ENCODE measurements at places on chromosomes 16 and 17.

DNA sequence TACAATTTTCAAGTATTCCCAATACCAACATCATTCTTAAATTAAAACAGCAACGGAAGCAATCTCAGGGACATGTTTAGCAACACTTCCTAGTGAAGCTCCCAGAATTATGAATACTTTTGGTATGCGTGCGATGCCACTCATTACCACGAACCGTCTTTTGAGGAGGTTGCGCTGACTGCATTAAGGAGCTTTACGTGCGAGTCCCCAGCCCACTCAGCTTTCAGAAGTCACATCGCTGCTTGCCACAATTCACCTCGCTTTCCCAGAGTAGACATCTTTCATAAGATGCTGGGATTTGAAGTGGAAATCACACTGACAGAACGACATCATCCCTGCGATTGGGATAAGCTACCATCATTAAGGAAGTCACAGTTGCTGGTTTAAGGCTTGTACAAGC lies 441.6 kb upstream of the HSBP1 start:
- DNase-seq: no peak

- no peak for DNase-seq
Measured at GRCh38 chr17:958712-959451, 20.7 kb downstream of the NXN start.

- DNase-seq: no peak
Measured at GRCh38 chr17:30165147-30165546, 48.5 kb downstream of the NSRP1 start.

DNA sequence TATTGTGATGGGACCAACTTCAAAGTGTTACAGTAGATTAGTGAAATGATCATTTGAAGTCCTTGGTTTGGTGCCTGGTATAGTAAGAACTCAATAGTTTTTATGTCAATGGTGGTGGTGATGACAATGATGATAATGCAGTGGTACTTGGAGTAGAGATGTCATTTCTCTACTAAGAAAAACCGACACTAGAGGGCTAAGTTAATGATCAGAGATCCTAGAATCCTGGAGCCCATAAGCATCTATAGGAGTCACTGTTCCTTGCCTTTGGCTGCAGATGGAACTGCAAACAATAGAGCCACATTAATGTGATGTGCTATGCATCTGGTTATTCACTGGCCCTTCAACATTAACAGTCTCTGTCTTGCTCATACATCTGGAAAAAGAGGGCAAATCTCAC lies 103.8 kb downstream of the ANKFN1 start:
- no peak for DNase-seq

DNA sequence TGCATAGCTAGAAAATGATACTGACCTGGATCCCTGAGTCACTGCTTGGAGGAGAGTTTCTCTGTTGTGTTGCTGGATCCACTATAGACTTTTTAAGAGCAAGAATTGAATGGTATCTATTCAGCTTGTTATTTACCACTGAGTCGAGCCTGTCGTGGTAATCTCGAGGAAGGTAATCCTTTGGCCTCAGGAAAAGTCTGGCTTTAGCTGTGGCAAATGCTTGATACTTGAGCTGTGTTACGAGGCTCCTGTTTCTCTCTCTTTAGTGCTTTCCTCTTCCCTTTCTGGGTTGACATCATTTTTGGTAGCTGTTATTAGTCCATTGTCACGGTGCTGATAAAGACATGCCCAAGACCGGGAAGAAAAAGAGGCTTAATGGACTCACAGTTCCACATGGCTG lies 314.3 kb downstream of the SNX29 start:
- DNase-seq: no peak

DNA sequence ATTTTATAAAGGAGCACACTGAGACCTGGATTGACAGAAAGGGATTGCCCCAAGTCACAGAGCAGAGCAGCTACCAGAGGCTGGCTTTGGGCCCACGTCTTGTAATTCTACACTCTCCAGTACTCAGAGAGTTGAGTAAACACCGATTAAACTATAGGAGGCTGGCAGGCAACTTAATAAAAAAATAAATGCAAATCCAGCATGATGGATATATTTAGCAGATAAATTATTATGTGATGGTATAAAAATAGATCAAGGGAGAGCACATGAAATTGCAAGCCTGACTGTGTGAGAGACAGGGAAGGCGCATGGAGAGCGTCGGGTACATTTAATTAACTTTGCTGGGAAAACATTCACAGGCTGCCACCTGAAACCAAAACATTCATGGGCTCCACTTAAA lies 87.7 kb upstream of the CCL2 start:
- no peak for DNase-seq

GRCh38 chr16:57405097-57405496 lies 530 bp downstream of the CCL17 start:
- DNase-seq: no peak

DNA sequence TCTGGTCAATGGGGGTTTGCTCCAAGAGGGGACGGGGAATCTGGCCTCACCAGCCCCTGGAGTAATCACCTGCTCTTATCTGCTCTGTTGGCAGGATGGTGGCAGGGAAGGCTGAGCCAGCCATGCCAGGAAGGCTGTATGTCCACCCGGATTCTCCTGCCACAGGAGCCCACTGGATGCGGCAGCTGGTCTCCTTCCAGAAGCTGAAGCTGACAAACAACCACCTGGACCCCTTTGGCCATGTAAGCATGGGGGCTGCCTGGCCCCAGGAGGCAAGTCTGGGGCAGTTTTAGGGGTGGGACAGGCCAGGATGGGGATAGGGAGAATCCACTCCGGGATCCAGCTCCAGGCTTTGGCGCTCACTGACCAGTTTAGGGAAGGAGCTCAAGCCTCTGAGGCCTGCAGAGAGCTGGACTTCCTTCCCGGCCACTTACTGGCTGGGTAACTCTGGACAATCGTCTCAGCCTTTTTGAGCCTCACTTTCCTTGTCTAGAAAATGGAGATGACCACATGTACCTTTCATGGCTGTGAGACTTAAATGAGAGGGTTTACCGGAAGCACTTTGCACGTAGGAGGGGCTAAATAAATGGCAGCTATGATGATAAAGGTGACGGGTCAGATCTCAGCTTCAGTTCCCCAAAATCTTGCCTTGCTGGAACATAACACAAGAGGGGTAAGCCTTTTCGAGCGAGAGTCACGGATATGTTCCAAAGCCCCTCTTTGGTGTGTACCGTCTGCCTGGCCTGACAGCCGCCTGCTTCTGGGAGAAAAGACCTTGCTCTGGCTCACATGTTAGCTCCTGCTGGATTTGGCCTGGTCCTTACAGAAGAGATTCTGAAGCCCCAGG lies 15.4 kb downstream of the TBX4 start:
- DNase-seq: no peak

- no peak for DNase-seq
Measured at GRCh38 chr17:47172696-47173565, 16.2 kb downstream of the CDC27 start.

- no peak for DNase-seq
Measured at GRCh38 chr16:12941896-12942295, 40.5 kb downstream of the SHISA9 start.

DNA sequence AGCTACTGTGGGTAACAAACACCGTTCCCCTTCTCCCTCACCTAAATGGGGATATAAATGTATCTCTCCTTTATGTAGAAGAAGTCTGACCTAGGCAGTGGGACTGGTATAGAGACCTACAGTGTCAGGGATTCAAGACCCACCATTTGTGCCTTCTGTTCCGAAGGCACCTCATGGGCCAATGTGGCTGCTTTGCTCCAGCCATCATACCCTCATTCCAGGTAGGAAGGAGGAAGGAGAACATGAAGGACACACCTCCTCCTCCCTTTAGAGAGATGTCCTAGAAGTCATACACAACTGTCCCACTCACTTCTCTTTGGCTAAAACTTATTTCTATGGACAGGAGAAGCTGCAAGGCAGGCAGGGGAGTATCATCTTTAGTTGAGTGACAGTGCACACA lies 8.3 kb upstream of the CRISPLD2 start:
- no peak for DNase-seq

DNA sequence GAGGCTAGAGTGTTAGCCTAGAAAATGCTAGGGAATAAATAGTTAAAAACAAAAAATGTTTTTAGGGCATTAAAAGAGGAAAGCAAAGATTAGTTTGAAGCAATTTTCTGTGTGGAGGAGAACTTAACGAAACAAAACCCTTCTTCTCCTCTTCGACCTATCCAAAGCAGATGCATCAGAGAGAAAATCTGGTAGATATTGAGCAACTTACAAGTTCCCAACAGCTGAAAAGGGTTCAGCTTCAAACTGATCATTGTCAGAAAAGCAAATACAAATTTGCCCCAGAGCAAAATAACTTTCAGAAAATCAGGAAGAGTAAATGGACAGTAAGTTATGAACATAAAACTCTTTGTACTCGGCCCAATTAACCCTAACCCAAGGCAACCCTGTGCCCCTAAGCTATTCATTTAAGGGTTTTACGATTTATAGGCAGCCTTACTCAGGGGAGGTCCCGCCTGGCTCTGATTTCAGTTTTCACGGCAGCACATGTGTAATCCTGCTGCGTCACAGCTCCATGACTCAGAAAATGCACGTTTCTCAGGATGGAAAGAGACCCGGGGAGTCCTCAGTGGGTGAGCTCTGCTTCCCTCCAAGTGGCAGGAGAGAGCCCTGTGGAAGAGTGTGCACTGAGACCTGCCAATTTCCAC lies 405.7 kb upstream of the SALL1 start:
- no peak for DNase-seq

DNA sequence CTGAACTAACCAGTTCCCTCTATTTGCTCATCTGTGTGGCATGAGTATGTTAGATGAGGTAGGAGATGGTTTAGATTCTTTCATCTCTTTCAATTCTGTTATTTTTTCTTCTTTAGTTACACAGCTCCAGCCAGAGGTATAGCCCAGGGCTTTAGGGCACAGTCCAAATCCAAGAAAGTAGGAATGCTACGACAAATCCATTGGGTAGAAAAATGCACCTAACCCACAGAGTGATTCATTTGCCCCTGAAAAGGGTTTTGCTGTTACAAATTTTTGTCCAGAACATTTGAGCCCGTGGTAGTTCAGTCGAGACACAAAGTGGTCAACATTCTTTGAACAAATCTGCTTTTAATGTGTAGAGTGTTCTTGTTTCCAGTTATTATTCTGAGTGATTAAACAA lies 250.7 kb downstream of the HS3ST3A1 start:
- DNase-seq: no peak

- DNase-seq: no peak
Measured at GRCh38 chr17:14329900-14330491, 29.1 kb downstream of the HS3ST3B1 start.

DNA sequence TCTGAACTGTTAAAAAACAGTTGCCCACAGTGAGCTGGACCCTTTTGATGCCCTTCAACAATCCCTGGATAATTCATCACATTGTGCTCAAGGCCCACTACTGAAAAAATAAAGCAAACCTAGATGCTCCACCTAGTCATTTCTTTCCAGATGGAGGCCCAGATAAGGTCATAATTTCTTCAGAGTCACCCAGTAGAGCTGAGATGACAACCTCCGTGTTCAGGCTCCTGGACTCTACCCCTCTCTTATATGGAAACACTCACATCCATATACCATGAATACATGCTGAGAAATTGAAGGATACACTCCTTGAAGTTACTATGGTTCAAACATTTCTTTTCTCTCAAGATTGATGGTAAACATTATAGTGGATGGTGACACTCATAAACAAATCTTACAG lies 2.7 kb upstream of the ABCA3 start:
- DNase-seq: no peak

DNA sequence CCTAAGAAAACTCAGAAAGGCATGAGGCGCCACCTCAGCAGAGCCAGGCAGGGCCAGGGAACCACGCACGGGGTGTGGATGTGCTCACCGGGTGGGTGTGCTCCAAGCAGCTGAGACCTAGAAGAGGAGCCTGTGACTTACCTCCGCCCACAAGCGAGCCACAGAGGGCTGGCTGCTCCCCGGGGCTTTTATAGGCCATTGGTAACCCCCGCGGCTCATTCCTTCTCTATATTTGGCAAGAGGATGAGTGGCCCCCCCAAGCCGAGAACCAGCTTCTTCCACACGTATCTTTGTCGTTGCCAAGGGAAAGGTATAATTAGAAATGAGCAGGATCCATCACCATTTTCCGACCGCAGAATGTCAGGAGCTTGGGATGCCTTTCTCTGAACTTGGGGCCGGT lies at the start of gene MYH3:
Gene MYH3, minus strand, starts transcription at position 162 of the 400 bp plus-strand sequence. CDS start 2,245 bp downstream, outside the sequence.
- no peak for DNase-seq

- no peak for DNase-seq
Measured at GRCh38 chr16:47938272-47938671, 217.5 kb downstream of the ABCC12 start.

- no peak for DNase-seq
Measured at GRCh38 chr17:46135126-46135812, 58.0 kb downstream of the KANSL1 start.

DNA sequence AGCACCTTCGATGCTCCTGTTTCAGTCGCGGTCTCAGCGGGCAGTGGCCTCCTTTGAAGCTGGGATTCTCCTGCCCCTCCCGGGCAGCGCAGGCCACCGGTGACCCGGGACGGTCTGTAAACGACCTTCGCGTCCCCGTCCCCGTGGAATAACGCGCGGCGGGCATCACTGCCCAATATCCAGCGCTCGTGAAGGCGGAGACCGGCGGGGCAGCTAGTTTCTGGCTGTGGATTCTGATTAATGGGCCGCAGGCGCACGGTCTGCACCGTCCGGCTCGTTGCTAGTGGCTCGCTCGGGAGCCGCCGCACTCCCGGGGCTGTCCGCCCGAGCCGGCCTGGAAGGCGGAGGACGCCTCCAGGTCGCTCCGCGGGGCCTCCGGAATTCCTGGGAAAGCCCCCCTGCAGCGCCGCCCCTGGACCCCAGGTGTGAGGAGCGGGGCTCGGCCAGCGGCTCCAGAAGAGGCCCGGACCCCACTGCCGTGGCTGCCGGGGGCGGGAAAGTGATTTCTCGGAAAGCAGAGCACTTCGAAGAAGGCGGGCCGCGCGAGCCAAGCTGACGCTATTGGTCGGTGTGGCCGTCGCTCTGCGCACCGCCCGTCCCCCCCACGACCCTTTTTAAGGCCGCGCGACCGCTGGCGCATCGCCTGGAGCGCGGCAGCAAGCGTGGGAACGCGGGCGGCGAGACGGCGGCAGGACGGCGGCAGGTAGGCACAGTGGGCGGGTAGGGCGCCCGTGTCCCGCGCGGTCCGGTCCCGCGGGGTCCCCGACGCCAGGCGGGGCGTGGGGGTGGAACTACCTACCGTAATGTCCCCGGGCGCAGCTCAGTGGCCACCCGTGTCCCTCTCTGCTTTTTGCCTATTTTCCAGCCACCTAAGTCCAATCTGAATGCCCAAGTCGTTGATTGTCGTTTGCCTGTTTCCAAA lies at the start of gene IRF8:
Gene IRF8, plus strand, starts transcription at position 642 of the 922 bp plus-strand sequence. CDS start 3,854 bp downstream, outside the sequence.
- DNase-seq: peak; percentile 83

DNA sequence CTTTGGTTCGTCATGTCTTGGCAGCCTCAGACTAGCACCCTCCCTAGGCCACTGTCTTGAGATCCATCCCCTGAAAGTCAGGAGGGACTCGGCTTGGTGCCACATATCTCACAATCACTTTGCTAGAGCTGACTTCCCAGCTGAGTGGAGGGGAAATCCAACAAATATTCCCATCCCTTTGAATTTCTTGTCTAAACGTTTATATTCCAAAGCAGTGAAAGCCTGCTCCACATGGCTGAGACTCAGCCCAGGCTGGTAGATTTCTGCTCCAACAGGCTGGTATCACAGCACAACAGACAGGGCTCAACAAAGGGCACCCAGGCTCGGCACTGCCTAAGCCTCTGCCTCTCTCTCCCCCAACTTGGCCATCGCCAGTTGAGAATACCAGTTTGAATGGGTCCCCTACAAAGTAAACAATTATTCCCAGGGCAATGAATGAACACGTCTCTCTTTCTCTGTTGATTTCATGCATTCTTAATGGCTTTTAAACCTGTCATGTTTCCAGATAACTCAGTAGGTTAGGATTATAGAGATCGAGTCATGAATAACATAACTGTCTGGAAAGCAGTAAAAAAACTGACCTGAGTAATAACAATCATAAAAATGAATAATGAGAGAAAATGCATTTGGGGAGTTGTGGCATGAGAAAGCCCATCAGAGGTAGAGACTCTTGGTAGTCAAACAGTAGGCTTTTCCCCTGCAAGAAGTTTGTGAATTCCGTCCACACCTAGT lies 1.0 kb downstream of the KRT13 start:
- DNase-seq: no peak

Measured in stimulated activated CD4-positive, alpha-beta T cell treated with anti-CD3 and anti-CD28 coated beads, Interleukin-2, amount 100 ng/mL, for 48 hours (primary cell).